Motor neuron (in vitro differentiated cells): ENCODE measurements at places on chromosomes 16 and 17.

- peak; percentile 52 for ATAC-seq
Measured at GRCh38 chr17:58083491-58084316, 485 bp downstream of the DYNLL2 start.

- no peak for ATAC-seq
Measured at GRCh38 chr16:64150193-64150592, 971.7 kb downstream of the CDH11 start.

GRCh38 chr16:80604600-80605355 is 64.0 kb downstream of the DYNLRB2 start:
- no peak for ATAC-seq

DNA sequence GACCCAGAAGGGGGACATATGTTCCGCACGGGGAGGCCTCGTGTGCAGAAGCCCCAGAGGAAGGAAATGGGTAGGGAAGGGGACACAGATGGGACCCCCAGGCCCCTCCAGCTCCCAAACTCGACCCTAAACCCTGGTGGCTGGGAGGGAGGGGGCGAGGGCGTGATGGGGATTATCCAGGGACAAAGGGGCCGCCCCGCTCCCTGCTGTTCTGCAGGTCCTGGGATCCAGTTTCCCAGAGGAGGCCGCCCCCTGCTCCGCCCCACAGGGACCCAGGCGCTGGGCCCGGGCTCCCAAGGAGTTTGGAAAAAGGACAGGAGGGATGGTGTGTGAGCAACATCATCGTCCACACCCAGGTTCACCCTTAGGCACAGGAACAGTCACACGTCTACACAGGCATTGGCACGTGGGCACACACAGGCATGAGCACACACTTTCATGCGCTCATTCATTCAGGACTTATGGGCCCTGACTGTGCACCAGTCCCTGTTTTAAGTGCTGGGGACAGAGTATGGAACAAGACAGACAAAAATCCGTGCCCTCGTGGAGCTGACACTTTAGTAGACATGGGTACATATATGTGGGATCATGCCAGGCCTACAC is 12.8 kb upstream of the FBXL19 start:
- no peak for ATAC-seq

GRCh38 chr17:43979011-43979410 is 25.3 kb upstream of the PYY start:
- no peak for ATAC-seq

- no peak for ATAC-seq
Measured at GRCh38 chr16:848510-849253, 48.1 kb upstream of the GNG13 start.

DNA sequence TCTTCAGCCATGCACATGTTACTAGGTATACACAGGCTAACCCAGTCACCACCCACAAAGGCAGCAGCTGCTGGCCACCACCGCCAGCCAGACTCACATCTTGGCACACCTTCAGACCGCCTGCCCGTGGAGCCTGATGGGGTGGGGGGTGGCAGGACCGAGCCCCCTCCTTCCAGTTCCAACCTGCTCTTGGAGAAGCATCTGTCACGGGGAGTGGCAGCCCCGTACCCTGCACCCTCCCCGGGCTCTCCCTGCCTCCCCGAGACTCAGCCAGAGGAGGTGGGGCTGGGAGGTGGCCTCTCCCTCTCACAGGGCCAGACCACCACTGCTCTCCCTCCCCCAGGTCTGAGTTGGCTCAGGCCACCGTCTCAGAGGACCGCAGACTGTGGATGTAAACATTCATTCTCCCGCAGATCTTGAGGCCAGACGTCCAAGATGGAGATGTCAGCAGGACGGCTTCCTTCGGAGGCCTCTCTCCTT is 11.3 kb upstream of the RBFOX3 start:
- ATAC-seq: no peak

DNA sequence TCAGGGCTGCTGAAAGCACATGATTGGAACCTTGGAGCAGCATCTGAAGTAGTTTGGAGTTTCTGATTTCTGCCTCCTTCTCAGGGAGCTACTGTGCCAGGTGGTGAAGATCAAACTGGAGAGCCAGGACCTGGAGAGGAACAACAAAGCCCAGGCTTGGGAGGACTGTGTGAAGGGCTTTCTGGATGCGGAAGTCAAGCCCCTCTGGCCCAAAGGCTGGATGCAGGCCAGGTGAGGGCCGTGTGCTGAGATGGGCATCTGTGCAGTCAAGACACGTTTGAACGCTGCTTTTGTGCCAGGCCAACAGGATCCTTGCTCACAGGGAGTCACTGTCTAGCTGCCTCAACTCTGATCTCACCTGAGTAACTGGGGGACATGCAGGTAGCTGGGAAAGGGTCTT is 23.8 kb downstream of the UBN1 start:
- no peak for ATAC-seq

DNA sequence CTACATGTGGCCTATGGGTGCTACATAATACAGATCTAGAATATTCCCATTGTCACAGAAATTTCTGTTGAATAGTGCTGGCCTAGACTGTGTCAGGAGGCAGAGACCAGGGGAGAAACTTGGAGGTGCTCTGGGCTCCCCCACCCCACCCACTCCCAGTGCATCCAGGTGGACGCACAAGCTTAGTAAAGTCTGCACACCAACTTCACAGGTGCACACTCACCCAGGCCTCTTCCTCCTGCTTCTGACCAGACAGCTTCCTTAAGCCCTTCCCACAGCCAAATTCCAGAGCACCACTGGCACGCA is 7.6 kb upstream of the CNP start:
- no peak for ATAC-seq

- ATAC-seq: no peak
Measured at GRCh38 chr16:5386989-5387388, 289.4 kb upstream of the EEF2KMT start.

DNA sequence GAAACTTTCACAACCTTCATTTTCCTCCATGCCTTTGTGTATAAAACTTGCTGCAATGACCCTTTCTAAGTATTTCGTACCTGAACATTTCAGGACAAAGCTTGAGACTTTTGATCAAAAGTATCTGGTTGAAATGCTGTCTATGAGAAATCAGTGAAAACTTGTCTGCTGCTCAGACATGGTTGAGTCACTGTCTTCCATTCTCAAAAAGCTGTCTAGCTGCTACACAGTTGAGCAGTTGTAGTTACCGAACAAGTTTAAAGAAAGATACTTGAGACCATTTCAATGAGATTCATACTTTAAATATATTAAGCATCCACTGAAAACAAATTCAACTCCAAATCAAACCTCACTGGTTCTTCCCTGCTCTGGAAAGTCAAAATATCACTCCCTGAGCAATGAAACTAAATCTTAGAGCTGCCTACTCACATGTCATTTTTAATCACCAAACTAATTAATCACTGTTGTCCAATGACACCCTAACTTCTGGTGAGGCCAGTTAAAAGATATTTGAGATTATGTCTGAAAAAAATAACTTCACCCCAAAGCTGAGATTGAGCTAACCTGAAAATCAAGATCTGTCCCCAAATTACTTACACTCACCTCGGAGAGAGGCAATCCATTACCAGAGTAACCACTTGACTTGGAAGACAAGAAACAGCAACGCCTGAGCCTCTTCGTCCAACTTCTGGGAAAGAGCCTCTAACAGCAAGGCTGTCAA is 488 bp downstream of the TMEM100 start:
- peak; percentile 4 for ATAC-seq

DNA sequence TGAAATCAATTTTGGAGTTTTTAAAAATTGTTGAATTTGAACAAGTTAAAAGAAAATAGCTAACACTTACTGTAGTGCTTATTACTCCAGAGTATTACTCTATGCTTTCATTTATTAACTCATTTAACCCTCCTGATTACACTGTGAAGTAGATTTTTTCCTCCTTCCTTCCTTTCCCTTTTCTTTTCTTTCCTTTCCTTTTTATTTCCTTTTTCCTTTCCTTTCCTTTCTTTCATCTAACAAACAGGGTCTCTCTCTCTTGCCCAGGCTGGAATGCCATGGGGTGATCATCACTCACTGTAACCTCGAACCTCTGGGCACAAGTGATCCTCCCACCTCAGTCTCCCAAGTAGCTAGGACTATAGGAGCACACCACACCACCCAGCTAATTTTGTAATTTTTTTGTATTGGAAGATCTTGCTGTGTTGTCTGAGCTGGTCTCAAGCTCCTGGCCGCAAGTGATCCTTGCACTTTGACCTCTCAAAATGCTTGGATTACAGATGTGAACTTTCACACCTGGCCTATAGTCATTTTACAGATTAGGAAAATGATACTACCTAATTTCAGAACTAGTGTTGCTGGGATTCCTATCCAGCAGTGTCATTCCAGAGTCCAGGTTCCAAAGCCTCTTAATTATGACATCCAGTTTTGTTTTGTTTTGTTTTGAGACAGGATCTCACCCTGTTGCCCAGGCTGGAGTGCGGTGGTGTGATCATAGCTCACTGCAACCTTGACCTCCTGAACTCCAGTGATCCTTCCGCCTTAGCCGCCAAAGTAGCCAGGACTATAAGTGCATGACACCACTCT is 59.9 kb downstream of the TAOK1 start:
- ATAC-seq: no peak

DNA sequence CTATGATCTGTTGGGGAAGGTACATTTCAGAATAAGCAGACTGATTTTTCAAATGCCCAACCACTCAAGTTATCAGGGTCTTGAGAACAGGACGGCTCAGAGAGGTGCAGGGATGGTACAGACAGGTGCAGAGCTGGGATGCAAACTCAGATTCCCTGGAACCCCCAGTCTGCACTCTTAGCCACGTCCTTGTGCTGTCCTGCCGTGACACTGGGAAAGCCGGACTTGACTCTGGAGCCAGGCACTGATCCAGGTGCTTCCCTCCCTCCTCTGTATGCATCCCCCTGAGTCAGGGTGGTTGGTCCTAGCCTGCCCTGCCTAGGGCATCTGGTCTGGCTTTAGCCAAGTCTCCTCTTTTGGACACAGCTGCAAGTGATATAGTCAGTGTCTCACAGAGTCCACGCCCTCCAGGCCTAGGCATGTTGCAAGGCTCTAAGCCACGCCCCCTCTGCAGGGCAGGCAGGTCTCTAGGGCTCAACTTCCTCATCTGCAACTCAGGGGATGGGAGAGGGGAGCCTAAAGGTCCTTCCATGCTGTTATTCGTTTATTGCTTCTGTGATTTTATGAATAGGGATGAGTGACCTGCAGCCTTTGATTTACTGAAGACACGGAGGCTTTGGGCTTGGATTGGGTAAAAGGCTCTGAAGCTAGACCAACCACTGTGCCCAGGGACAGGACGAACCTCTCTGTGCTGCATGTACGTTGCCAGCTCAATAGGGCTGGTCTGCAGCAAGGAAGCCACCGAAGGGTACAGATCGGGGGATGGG is 97.3 kb downstream of the SDK2 start:
- ATAC-seq: peak; percentile 52
